ENCODE measurements at places on chromosomes 4 and X. TPM values are rescaled to one million over a fixed set of nuclear protein-coding genes. Genes with fewer than 3 reads are reported as not detected.
A peak's percentile ranks its signal among the peaks of the same experiment; 100 is the strongest.

DNA sequence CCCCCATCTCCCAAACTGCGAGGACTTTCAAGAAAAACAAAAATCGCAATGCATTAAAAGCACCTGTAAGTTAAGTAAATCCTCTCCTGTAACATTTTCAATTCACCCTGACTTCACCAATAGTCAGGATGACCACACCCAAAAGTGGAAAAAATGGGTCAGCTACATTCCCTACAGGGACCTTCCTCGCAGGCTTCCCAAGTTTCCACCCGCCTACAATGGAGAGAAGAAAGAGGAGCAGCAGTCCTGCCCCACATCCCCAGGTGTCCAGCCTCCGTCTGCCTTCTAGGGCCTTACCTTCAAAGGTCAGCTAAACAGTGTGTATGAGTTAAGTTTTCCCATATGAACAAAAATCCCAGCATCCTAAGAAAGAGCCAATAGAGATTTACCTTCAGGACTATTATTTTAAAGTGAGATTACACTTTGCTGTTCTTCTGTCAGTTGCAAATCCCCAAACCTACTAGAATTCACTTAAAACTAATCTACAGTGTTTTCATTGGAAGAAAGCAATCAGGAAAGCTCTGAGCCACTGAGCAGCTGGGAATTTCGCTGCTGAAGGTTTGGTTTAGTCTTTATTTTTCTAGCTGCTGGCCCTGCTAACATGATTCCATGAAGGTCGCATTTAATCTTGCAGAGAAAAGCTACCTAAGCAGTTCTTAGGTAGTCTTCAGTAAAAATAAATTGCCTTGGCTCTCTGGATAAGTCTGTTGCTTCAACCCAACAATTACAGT is 12.5 kb downstream of the IRF2 start:
- H3K36me3 ChIP-seq: peaks cover under 1% of the 10 kb centered on the region
- DNase-seq: no peak
- H3K4me1 ChIP-seq: peaks cover 6% of the 10 kb centered on the region
- no peak overlapping the region for H3K27ac ChIP-seq

DNA sequence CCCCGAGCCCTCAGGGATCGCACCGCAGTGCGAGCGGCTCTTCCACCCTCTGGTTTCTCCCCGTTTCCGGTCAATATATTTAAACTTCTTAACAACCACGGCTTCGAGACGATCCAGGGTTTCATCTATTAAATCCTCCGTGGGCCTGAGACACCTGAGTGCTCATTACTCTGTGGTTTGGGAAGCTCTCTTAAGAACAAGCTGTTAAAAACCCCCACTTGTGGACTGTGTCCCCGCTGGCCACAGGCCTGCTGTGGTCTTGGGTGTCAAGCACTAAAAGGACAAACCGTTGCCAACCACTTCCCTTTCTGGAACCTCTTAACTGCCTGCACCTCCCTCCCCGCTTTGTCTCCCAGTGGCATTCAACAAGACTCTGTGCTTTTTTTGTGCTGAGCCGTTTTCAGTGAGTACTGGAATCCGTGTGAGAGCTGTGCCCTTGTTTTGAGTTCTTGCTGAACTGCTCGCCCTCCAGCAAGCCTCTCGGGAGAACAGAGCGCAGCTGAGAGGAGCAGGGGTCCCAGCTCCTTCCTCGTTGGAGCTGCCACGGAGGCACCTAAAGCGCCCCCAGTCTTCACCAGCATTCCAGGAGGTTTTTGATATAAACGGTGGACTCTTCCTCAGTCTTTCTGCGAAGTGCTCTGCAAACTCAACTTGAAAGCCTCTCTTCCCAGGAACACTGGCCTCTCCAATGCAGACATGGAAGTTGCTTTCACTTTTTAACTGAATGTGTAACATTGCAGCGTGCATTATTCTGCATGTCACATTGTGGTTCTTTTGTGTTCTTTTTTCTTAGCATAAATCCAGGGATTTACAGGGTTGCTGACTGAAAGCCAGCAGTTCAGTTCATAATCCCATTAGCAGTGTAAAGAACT is 691 bp upstream of the IGFBP7 start:
- peak overlapping the region; percentile 69 for H3K4me3 ChIP-seq
- DNase-seq: no peak

The KIAA1210 gene
- not detected for total RNA-seq

The CD40LG gene
- 38.1 TPM for total RNA-seq

Measured in T-cell (primary cell).